Right lobe of liver (tissue), 6 donors: ENCODE measurements at places on chromosomes 6 and 20. TPM values are rescaled to one million over a fixed set of nuclear protein-coding genes. Genes with fewer than 3 reads are reported as not detected.

Gene STXBP5
- 7.6 TPM for total RNA-seq

DNA sequence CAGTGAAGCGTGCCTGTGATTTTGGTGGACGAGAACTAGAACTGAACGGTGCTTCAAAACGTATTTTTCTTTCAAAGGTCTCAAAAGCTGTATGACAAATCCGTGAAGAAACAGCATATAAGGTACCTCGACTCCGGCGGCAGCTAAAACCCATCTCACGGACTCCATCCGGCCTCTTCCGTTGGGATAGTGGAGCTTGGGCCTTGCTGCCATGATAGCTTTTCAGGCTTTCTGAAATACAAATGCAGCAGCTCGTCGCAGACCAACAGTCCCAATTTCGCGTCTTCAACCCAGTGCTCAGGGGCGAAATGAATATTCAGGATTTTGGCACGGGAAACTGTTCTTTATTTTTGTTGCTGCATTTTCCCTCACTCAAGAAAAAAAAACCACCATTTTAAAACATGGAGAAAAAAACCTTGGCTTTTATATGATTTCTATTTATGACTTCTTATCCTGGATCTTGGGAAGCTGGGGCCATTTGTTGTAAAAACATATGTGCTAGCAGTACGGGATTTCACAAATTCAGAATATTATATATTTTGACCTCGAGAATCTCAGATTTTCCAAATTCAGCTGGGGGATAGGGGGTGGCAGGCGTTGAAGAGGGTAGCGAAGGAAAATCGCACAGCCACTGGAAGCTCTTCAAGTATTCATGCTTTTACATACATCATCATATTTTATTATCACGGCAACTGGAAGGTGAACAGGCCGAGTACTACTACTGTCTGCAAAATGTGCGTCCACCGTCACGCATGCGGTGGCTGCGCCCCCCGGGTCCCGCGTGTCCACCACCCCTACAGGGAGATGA, 849 bp downstream of the GSTA4 start:
- no peak for DNase-seq

DNA sequence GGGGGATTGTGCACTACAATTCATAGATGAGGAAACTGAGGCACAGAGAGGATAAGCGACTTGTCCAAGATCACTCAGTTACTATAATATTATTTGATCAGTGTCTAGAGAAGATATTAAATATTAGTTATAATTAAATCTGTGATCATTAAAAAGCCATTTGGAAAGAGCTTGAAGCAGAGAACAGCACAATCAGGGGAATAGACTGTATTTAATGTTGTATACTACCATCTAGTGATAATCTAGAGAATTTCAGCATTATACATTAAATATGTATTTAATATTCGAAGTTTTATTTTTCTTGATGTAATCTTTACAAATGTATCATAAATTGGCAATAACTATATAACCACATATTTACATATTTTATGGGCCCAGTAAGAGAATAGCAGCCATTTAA, 20.1 kb upstream of the MTCL3 start:
- no peak for DNase-seq

Gene DNMT3B
- total RNA-seq, result 0.74 TPM

Gene FOXA2
- total RNA-seq, result 28.1 TPM

DNA sequence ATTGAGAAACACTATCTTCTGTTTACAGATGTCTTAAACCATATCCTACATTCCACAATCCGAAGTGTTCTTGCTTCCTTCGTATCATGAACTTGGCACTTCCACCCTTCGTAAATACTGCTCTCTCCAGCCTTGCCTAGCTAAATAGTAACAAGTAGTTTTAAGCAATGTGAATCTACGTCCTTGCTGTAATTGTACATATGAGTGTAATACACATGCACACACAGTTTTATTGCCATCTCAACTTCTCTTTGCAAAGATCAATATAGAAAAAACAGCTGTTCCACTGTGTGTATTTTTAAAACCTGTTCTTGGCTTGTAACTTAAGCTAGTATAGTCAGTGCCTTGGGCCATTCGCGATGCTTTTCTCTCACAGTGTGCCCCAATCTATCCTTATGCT, 1524.7 kb downstream of the GRIK2 start:
- DNase-seq, result no peak

DNA sequence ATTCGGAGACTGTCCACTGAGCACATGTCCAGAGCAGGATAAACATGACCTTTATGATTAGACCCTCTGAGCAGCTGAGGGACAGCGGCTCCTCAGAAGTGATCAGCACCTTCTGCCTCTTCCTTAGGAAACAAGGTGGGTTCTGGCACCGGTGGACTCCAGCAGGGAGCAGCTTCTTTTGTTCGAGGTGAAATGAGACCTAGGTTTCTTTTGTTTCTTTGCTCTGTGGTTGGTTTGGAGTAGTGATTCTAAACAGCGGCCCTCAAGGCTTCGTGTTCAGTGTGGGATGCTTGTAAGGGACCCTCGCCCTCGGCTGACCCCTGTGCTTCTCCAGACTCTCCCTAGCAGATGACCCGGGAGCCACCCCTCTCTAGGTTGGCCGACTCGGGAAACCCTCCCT, 14.6 kb upstream of the FRMD1 start:
- no peak for DNase-seq

DNA sequence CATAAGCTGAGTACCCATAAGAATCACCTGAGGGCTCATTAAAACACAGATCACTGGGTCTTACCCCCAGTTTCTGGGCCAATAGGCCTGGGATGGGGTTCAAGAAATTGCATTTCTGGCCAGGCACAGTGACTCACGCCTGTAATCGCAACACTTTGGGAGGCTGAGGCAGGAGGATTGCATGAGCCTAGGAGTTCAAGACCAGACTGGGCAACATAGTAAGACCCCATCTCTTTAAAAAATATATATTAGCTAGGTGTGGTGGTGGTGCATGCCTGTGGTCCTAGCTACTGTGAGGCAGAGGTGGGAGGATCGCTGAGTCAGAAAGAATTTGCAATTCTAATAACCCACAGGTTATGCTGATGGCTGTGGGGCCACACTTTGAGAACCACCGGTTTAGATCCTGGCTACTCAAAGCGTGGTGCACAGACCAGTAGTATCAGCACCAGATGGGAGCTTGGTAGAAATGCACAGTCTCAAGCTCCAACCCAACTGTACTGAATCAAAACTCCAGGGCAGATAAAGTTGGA, 2.0 kb downstream of the CCM2L start:
- DNase-seq, result no peak
